ENCODE measurements at places on chromosomes 3 and 15.

- no peak for DNase-seq
Observed at GRCh38 chr3:29291260-29291981, 10.6 kb downstream of the RBMS3 start.

GRCh38 chr3:197339841-197340520 is 41.6 kb upstream of the DLG1 start:
- DNase-seq: no peak

GRCh38 chr15:32677238-32677750 is 35.8 kb downstream of the SCG5 start:
- no peak for DNase-seq

- no peak for DNase-seq
Observed at GRCh38 chr3:120469882-120470301, 19.1 kb upstream of the FSTL1 start.

DNA sequence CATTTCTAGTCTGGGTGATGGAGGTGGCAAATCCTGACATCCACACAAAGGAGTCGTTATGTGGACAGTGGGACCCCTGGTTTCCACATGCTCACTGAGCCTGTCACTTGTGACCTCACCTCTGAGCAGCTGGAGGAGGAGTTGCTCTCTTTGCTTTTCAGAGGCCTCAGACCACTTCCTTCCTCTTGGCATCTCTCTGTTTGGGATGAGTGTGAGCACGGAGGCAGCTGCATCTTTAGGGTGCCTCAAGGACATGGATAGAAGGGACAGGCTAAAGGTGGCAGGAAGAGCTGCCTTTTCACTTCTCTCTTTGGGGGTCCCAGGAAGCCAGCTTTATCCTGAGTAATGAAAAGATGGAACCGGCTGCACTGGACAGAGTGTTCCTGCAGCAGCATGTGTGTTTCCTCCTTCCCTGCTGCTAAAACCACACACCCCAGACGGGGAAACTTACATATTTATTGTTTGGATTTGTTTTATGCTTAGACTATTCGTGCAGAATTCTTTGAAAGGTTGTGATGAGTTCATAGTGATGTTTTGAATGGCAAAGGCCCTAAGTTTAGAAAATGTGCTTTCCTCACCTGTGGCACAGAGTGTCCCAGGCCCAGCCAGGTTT is 31.8 kb downstream of the GPR171 start:
- DNase-seq: no peak

- no peak for DNase-seq
Observed at GRCh38 chr15:64247906-64248541, 85.2 kb upstream of the PPIB start.

DNA sequence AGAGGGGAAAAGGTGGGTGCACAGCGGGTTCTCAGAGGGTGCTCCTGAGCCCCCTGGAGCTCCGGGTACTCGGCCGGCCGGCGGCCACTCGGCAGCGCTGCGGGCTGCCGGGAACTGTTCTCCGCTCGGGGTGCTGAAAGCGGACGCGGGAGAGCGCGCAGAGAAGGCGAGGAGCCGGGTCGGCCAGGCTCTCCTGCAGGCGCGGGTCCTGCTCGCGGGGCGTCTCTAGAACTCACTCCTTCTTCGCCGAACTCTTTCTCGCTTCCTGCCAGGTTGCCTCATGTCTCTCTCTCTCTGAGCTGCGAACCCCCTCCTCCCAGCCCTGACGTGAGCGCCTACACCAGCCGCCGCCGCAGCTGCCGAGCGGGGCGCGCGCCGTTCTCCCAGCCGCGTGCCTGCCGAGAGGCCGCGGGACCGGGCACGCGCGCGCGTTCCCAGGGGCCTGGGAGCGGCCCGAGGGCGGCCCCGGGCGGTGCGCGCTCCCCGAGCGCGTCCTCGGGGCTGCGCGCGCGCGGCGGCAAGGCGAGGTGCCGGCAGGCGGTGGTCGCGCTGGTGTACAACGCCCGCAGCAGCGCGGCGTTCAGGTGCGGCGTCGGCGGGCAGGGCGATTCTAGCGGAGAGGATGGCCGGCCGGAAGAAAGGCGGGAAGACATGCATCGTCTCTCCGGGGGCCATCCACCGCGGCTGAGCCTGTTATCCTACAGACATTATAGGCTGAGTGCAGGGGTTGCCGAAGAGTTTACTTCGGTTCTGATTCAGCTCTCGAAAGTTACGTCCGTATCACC is at the start of gene PEX5L:
TSS of gene PEX5L (minus strand) at position 267 of the 785 bp plus-strand sequence. CDS start 338 bp downstream, outside the sequence.
- peak; percentile 27 for DNase-seq

- no peak for DNase-seq
Observed at GRCh38 chr15:101124731-101125451, 127.0 kb downstream of the CHSY1 start.

GRCh38 chr3:15096046-15096445 is 2.9 kb downstream of the RBSN start:
- no peak for DNase-seq

DNA sequence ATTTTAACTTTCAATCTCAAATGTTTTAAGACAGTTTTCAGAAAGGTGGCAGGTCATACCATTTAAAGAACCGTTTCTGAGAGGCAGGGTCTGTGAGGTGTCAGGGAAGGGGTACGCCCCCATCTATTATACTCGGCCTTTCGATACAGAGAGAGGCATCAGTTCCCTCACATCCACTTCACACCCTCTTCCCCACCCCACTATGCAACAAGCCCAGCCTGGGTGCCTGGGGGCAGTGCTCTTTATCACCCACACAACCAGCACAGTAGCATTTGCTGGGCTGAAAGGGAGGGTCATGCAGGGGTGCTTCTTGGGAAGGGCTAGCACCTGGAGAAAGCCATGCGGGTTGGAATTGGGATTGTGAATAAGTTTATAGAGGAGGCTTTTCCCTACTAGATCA is 56.0 kb upstream of the KCNMB2 start:
- DNase-seq: no peak
